ENCODE measurements at places on chromosomes 16 and 17.

DNA sequence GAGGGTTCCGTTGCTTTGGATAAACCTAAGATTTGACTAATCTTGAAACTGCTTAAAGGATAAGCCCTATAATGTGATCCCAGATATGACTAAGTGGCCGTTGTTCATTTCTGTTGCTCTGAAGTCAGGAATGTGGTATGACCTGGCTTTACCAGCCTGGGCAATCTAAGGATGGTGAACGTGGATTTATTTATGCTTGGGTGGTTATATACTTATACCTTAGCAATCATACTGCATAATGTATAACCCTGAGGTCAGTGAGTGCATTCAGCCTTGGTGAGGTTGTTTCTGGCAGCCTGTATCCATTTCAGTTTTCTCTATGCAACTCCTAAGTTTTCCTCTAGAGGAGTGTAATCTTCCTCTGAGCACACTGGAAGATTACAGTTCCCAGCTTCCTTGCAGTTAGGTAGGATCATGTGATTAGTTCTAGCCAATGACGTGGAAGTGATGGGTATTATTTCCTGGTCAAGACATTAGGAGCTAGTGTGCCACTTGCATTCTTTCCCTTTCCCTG is 41.9 kb downstream of the FTO start:
- DNase-seq: no peak

- no peak for DNase-seq
These were observed 39.6 kb upstream of the MEOX1 start for GRCh38 chr17:43701318-43701743.

GRCh38 chr16:69378760-69379159 is 7.0 kb downstream of the TERF2 start:
- no peak for DNase-seq

DNA sequence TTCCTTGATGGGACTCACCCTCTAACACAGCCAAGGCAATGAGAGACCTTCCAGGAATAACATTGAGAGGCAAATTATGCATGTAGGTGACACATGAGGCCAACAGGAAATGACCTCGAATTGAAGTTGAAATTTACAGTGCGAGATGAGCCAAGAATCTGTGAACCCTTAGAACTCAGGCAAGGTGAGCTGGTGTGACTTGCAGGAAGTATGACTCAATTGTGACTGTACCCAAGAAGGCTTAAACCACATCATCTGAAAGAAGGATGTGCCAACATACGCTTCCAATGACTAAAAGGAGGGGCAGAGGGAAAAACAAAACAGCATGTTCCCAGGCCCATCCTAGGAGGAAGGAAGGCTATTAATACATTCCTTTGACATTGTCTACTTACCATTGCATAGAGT is 44.8 kb downstream of the PITPNC1 start:
- DNase-seq: no peak

DNA sequence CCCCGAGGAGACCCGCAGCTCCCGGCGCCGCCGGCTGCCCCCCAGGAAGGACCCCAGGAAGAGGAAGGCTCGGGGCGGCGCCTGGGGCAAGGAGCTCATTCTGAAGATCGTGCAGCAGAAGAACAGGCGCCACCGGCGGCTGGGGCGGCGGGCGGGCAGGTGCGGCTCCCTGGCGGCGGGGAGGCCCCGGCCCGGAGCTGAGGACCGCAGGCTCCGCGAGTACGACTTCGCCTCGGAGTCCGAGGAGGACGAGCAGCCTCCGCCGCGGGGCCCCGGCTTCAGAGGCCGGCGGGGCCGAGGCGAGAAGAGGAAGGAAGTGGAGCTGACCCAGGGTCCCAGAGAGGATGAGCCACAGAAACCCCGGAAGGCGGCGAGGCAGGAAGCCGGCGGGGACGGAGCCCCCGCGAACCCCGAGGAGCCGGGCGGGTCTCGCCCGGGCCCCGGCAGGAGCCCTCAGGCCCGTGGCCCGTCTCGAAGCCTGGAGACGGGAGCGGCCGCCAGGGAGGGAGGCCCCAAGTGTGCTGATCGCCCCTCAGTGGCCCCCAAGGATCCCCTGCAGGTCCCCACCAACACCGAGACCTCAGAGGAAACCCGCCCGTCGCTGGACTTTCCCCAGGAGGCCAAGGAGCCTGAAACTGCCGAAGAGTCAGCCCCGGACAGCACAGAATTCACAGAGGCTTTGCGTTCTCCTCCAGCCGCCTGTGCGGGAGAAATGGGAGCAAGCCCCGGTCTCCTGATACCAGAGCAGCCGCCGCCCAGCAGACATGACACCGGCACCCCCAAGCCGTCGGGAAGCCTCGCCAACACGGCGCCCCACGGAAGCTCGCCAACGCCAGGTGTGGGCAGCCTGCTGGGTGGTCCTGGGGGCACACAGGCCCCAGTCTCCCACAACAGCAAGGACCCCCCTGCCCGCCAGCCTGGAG is 22.3 kb upstream of the ZFPM1 start:
- no peak for DNase-seq

GRCh38 chr17:7774055-7774521 is 56.5 kb downstream of the DNAH2 start:
- no peak for DNase-seq

- no peak for DNase-seq
These were observed 279 bp downstream of the HNF1B start for GRCh38 chr17:37744633-37744927.

- DNase-seq: no peak
These were observed 20.2 kb downstream of the CRISPLD2 start for GRCh38 chr16:84839956-84840355.

DNA sequence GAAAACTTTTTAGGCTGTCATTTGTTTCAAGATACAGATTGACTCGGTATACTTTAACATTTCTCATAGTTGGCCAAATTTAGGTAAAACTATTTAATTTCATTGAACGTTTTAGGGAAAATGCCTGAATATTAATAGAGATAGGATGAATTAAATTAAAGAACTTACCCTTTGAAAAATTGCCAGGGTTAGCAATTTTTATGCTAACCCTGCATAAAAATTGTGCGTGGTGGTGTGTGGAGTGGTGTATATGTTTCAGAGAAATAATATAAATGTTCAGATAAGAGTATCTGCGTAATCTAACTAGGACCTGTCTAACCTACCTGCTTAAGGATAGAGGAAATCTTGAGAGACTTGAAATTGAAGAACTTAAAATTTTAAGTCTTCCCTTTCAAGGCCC is 21.4 kb downstream of the NF1 start:
- DNase-seq: no peak

DNA sequence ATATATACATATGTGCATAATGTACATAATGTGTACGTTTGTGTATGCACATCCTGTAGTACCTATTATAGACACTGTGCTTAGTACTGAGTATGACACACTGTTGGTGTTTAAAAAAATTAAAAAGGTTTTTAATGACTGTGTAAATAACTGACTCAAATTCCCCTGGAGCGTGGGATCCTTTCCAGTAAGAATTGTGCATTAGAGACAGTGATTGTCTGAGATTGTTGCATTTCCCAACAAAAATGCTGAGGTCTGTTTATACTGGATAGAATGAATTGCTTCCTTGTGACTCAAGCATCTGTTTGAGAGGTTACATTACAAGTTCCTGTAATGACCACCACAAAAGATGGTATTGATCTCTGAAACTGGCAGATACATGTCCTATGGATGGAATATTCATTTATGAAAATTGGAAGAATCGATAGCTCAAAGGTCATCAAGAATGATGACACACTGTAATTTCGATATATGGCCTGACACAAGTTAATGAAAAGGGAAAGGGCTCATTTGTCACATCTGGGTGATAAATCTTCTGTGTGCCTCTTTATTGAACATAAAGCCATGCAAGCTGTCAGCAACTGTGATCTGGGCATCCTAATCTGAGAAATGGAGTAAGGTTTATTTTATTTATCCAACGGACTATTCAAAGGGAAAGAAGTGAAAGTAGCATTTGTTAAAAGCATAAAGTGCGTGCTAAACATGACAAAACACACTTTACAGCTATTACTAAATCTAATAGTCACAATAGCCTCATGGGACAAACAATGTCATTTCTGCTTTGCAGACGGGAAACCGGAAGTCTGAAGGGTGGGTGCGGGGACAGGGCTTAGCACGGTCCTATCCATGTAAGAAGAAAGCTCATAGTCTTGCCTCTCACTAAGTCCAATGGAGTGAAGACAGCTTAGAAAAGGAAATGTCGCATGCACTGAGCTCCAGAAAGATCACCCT is 228.8 kb downstream of the CDH11 start:
- no peak for DNase-seq

All from NT2/D1 (cell line).